CD4-positive, alpha-beta T cell (primary cell): ENCODE measurements at places on chromosomes 1 and 21. TPM values are rescaled to one million over a fixed set of nuclear protein-coding genes. Genes with fewer than 3 reads are reported as not detected.
A peak's percentile ranks its signal among the peaks of the same experiment; 100 is the strongest.

RNU1-3 gene
- total RNA-seq, result 5,937 TPM

NGF gene
- not detected for total RNA-seq

PPM1J gene
- 0.49 TPM for total RNA-seq

NLRP3 gene
- total RNA-seq, result 8.5 TPM

PDPN gene
- total RNA-seq, result not detected

PPIAL4G gene
- 0.11 TPM for total RNA-seq

AIM2 gene
- total RNA-seq, result 0.36 TPM

REN gene
- not detected for total RNA-seq

ICOSLG gene
- 22.9 TPM for total RNA-seq

LCE3D gene
- total RNA-seq, result not detected

SLC44A3 gene
- 0.27 TPM for total RNA-seq

BGLAP gene
- total RNA-seq, result 2.6 TPM

GRCh38 chr1:212438831-212439237 lies 6.1 kb downstream of the NENF start:
- no peak for DNase-seq
- H3K4me3 ChIP-seq, result no peak overlapping the region
- no peaks in the 10 kb centered on the region for H3K36me3 ChIP-seq
- no peak overlapping the region for H3K27ac ChIP-seq

DNA sequence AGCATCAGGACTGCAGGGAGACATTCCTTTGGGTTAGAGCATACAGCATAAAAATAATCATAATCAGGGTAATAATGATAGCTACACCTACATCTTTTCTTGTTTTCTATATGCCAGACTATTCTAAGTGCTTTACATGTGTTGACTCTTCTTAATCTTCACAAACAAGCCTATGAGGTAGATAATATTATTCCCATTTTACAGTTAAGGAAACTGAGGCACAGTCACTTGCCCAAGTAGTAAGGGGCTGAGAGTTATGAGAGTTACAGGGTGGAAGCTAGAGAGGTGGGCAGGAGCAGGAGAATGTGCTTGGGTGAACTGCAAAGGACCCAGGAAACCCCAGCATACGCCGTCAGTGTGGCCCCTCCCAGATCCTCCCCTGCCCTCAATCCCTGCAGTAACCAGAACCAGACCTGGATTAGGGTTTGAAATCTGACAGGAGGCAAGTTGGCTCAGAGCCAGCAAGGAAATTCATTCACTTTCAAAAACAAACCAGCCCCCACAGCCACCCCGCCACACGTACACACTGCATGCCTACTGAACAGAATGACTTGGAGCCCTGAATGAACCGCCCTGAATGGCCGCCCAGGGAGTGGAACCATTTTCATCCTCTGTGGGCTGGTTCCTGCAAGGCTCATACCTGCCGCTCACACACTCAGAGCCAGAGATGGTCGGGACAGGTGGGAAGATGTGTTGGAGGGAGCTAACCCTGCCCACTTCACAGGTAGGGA lies 126.1 kb downstream of the TRABD2B start:
- H3K36me3 ChIP-seq, result no peaks in the 10 kb centered on the region
- no peaks in the 10 kb centered on the region for H3K4me1 ChIP-seq
- no peak for DNase-seq
- H3K27me3 ChIP-seq, result no peaks in the 10 kb centered on the region

GRCh38 chr1:183645531-183645930 lies 7.6 kb downstream of the APOBEC4 start:
- no peak for DNase-seq
- no peaks in the 10 kb centered on the region for H3K36me3 ChIP-seq
- no peaks in the 10 kb centered on the region for H3K4me1 ChIP-seq
- no peak overlapping the region for H3K4me3 ChIP-seq

DNA sequence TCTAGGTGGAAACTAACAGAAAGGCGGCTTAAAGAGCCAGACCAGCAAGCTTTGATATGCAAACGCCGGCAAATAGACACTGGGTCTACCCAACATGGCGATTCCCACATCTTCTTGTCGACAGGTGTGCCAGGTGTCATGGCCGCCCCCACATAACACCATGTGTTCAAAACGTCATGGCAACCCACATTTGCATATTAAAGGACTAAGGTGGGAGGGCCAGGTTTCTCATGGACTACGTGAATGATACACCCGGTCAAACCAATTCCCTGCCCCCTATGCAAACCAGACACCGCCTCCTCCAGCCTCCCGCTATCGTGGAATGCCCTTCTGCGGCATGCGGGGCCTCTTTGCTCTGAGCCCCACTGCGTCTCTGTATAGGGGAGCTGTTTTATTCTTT lies 41.3 kb downstream of the ICOSLG start:
- H3K27me3 ChIP-seq, result no peaks in the 10 kb centered on the region
- no peaks in the 10 kb centered on the region for H3K36me3 ChIP-seq
- DNase-seq, result no peak
- H3K4me3 ChIP-seq, result no peak overlapping the region

- no peaks in the 10 kb centered on the region for H3K27me3 ChIP-seq
- no peaks in the 10 kb centered on the region for H3K4me1 ChIP-seq
- no peaks in the 10 kb centered on the region for H3K36me3 ChIP-seq
These were observed 6.7 kb upstream of the WASF2 start for GRCh38 chr1:27496604-27497155.

GRCh38 chr1:186790101-186790500 lies 38.6 kb upstream of the PLA2G4A start:
- no peak overlapping the region for H3K4me3 ChIP-seq
- no peaks in the 10 kb centered on the region for H3K27me3 ChIP-seq
- no peaks in the 10 kb centered on the region for H3K4me1 ChIP-seq
- H3K36me3 ChIP-seq, result no peaks in the 10 kb centered on the region
- H3K27ac ChIP-seq, result no peak overlapping the region
- DNase-seq, result no peak

DNA sequence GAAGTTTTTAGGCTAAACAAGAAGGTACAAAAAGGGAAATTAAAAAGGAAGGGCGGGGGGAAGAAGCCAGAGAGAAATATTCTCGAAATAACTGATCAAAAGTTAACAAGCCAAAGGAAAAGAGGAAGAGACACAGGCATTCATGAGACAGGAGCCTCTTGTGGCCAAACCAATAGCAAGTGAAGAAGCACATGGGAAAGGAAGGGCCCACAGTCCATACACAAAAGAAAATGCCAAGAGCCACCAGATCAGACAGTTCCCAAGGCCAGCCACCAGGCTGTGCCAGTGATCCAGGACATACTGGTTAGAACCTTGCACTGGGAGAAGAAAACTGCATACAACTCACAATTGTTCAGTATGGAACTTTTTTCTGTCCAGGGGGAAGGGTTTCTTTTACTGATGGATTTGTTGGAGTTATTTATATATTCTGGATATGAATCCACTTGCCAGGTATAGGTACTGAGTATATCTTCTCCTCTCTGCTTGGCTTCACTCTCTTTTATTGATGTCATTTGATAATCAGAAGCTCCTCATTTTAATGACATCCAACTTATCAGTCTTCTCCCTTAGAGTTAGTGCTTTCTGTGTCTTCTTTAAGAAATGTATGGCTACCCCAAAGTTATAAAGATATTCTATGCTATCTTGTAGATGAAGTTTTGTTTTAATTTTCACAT lies 76.8 kb downstream of the CD46 start:
- H3K27ac ChIP-seq, result peak overlapping the region; percentile 7
- H3K4me3 ChIP-seq, result no peak overlapping the region
- peaks cover 75% of the 10 kb centered on the region for H3K4me1 ChIP-seq
- no peaks in the 10 kb centered on the region for H3K27me3 ChIP-seq

DNA sequence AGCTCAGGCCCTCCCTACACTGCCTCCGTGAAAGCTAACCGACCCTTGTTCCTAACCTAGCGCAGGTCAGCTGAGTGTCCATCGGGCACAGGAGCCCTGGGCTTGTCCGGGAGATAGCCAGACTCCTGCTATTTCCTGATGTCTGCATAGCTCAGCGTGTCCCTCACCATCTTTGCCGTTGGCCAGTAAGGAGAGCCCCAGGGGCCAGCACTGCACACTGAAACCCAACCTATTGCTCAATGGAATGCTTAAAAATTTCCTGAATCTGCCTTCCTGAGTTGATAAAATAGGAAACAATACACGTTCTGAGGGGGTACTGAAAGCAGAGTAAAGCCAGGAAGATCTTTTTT lies 2.2 kb downstream of the RUNX1 start:
- H3K27ac ChIP-seq, result peak overlapping the region; percentile 74
- no peaks in the 10 kb centered on the region for H3K27me3 ChIP-seq
- peaks cover 69% of the 10 kb centered on the region for H3K4me1 ChIP-seq
- H3K36me3 ChIP-seq, result peaks cover 14% of the 10 kb centered on the region
- H3K4me3 ChIP-seq, result peak overlapping the region; percentile 91

DNA sequence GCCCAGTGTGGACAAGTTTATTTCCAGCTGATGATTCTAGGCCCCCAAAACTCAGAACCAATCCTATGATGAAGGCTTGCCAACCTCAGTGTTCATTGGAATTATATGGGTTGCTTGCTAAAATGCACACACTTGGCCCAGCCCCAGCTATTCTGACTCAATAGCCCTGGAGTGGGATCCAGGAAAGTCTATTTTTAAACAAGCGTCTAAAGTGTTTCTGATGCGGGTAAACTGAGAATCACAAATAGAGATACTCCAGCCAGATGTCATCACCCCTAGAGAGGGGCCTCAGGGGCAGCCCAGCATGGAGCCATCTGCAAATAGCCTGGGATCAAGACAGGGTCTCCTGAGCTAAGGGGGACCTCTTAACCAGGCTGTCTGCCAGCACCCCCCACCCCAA lies 46.0 kb downstream of the PKP1 start:
- no peak overlapping the region for H3K4me3 ChIP-seq
- no peak overlapping the region for H3K27ac ChIP-seq
- H3K36me3 ChIP-seq, result no peaks in the 10 kb centered on the region
- no peaks in the 10 kb centered on the region for H3K4me1 ChIP-seq

- no peak overlapping the region for H3K4me3 ChIP-seq
- peaks cover 4% of the 10 kb centered on the region for H3K27me3 ChIP-seq
- peaks cover 12% of the 10 kb centered on the region for H3K4me1 ChIP-seq
- H3K36me3 ChIP-seq, result no peaks in the 10 kb centered on the region
- no peak overlapping the region for H3K27ac ChIP-seq
These were observed 4.5 kb upstream of the FOXO6 start for GRCh38 chr1:41356752-41357151.

DNA sequence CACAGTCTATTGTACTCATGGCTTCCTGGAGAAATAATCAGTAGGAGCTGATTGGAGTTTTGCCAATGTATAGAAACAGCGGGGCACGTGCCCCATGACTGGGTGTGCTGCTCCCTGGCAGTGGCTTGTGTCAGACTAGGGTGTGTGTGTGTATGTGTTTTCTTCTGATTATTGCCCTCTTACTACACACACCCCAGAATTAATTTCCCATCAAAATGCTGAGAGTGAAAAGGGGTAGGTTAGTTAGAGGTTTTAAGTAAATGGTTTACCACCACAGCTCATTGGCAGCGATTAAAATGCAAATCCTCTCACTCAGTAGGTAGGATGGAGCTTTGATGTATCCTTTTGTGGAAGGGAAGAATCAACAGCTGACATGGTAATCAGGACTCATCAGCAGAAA lies 29.9 kb downstream of the HHAT start:
- H3K27ac ChIP-seq, result no peak overlapping the region
- no peaks in the 10 kb centered on the region for H3K4me1 ChIP-seq
- no peaks in the 10 kb centered on the region for H3K36me3 ChIP-seq
- H3K27me3 ChIP-seq, result no peaks in the 10 kb centered on the region
- DNase-seq, result no peak
- H3K4me3 ChIP-seq, result no peak overlapping the region

DNA sequence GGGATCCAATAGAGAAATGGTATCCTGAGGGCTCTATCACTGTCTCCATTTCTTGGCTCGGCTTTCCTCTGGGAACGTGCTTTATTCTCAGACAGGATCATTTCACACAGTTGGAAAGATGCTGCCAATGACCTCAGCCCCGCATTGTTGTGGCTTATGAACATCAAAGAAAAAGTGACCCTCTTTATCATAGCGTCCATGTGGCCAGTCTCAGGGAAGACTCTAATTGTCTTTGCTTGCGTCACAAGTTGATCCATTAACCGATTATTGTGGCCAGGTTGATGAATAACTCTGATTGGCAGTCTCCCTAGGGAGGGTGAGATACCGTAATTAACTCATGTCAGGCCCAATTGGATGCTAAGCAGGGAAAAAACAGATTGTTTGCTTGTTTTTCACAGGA lies 10.4 kb upstream of the TMEM9 start:
- no peak overlapping the region for H3K27ac ChIP-seq
- no peaks in the 10 kb centered on the region for H3K4me1 ChIP-seq
- H3K36me3 ChIP-seq, result no peaks in the 10 kb centered on the region
- no peaks in the 10 kb centered on the region for H3K27me3 ChIP-seq
- DNase-seq, result no peak

GRCh38 chr1:212257157-212257556 lies 28.1 kb upstream of the PPP2R5A start:
- peaks cover 58% of the 10 kb centered on the region for H3K4me1 ChIP-seq
- no peak overlapping the region for H3K4me3 ChIP-seq
- H3K36me3 ChIP-seq, result no peaks in the 10 kb centered on the region

DNA sequence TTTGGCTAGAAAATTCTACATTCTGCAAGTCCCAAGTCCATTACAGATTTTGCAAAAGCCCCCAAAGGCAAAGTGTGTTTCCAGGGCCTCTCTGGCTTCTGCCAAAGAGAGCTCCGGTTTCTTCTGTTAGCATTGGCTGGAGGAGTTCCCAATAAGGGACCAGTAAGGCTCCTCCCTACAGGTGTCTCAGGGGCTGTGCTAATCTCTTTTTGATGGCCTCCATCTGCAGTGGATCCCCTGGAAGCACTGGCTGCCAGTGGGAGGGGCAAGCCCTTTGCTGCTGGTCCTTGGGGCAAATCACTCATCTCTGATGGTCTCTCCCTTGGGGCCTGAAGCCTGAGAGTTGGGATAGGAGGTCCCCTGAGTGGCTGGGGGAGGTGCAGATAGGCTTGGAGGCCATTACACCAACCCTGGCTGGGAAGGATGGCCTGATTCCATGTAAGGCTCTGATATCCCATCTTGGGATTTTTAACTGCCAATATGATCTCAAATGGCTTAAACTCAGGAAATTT lies 89.1 kb upstream of the USP24 start:
- H3K27me3 ChIP-seq, result peaks cover 3% of the 10 kb centered on the region
- H3K36me3 ChIP-seq, result no peaks in the 10 kb centered on the region
- H3K4me1 ChIP-seq, result no peaks in the 10 kb centered on the region

- peaks cover 29% of the 10 kb centered on the region for H3K4me1 ChIP-seq
- no peak for DNase-seq
- H3K36me3 ChIP-seq, result peaks cover 53% of the 10 kb centered on the region
- H3K27me3 ChIP-seq, result no peaks in the 10 kb centered on the region
- H3K4me3 ChIP-seq, result no peak overlapping the region
These were observed 154.0 kb downstream of the VPS13D start for GRCh38 chr1:12383786-12384185.

GRCh38 chr1:216900116-216900620 lies 176.9 kb upstream of the ESRRG start:
- no peak for DNase-seq
- no peaks in the 10 kb centered on the region for H3K4me1 ChIP-seq
- no peak overlapping the region for H3K27ac ChIP-seq
- no peak overlapping the region for H3K4me3 ChIP-seq

DNA sequence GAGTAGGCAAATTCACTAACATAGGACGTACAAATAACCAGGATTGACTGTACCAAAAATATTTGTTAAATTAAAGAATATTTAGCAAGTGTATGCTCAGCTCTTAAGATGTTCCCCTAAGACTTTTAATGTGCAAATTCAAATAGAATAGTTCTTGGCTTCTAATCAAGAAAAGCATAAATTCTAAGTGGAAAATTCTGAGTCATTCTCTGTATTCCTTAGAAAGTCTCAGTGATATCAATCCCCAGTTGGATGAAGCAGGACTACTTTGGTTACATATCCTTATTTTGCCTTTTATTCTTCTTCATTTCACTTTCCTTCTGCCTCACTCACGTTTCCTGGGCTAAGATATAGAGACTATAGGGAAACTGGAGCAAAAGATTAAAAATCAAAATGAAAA lies 130.2 kb downstream of the IFI44 start:
- H3K27me3 ChIP-seq, result no peaks in the 10 kb centered on the region
- no peaks in the 10 kb centered on the region for H3K36me3 ChIP-seq
- H3K4me1 ChIP-seq, result no peaks in the 10 kb centered on the region
- no peak overlapping the region for H3K27ac ChIP-seq
- no peak overlapping the region for H3K4me3 ChIP-seq
